Left cardiac atrium (tissue), 4 donors: ENCODE measurements at places on chromosomes 16 and 17.

GRCh38 chr16:72847187-72848027 is 200.5 kb downstream of the ZFHX3 start:
- DNase-seq, result no peak

GRCh38 chr16:11010575-11011221 is 66.3 kb downstream of the CLEC16A start:
- peak; percentile 39 for DNase-seq

DNA sequence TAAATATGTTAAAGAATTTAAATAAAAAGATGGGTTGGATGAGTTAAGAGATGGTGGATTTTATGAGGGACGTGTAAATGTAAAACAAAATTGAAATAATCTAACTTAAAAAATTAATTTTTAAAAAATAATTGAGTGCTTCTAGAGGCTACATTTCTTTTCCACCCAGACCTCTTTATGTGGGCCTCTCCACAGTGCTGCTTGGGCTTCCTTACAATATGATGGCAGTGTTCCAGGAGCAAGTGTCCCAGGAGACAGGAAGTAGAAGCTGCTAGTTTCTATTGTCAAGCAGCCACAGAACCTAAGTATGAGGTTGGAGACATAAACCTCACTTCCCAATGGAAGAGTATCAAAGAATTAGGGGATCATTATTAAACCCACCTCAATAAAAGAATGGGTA is 205.7 kb upstream of the CPHXL start:
- no peak for DNase-seq

- DNase-seq, result no peak
Measured at GRCh38 chr17:77609553-77610517, 348.7 kb upstream of the TNRC6C start.

DNA sequence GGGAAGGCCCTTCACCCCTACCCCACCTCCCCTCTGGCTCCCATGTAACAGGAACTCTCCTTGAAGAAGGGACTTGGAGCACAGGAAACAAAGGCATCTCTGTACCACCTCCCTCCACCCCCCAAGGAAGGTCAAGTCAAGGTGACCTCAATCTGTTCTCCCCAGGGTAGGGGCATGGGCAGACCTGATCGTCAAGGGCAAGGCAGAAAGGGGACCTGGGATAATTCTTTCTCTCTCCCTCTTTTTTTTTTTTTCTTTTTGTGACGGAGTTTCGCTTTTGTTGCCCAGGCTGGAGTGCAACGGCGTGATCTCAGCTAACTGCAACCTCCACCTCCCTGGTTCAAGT is 4.3 kb upstream of the STAT5A start:
- no peak for DNase-seq

GRCh38 chr16:15650698-15651171 is 690 bp downstream of the NDE1 start:
- DNase-seq, result peak; percentile 30

- no peak for DNase-seq
Measured at GRCh38 chr17:80822700-80823410, 168.8 kb upstream of the CHMP6 start.

- DNase-seq, result no peak
Measured at GRCh38 chr17:42171831-42172230, 9.1 kb downstream of the KCNH4 start.

DNA sequence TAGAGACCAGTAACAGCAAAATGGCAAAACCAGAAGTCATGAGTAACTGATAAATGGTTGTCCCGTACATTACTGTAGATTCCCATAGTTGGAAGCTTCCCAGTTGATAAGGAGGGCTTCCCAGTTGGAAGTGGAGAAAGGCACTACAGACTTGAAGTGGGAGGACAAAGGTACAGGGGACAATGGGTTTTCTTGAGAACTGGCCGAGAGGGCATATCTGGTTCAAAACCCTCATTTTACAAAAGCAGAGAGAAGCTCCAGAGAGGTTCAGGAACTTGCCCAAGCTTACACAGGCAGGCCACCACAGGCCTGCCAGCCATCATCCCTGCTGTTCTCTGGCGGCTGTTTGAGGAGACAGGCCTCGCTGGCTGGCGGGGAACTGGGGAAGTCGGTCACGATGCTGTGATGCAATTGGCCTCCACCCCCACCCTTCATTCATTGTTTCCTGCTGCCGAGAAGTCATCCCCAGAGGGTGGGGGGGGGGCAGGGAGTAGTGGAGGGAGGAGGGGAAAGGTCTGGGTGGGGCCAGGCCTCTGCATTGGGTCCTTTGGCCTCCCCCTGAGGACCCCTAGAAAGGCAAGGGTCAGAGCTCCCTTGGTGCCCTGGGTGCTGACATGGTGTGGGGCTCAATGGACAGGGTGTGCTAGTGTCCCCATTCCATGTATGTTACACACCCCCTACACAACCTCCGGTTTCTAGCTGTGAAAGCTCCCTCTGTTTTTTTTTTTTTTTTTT is 3.0 kb downstream of the UBALD2 start:
- peak; percentile 86 for DNase-seq

- DNase-seq, result peak; percentile 40
Measured at GRCh38 chr17:20281860-20282259, 185.5 kb downstream of the LGALS9B start.

GRCh38 chr17:67678414-67678813 is 39.3 kb upstream of the NOL11 start:
- no peak for DNase-seq

DNA sequence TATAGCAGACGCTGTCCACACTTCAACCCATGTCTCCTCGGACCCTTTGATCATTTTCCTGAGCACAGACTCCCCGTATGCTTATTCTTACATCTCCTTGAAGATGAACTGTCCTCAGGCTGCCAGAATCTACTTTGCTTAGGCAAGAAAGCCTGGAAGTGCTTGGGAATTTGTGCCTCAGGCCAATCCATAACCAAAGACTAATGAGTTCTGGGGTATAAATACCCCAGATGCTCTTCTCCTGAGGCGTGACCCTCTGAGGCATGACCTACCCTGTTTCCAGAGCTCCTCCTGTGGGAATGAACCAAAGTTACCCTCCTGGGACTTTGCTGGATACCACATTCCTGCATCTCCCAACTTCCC is 10.1 kb upstream of the TEKT3 start:
- DNase-seq, result no peak

DNA sequence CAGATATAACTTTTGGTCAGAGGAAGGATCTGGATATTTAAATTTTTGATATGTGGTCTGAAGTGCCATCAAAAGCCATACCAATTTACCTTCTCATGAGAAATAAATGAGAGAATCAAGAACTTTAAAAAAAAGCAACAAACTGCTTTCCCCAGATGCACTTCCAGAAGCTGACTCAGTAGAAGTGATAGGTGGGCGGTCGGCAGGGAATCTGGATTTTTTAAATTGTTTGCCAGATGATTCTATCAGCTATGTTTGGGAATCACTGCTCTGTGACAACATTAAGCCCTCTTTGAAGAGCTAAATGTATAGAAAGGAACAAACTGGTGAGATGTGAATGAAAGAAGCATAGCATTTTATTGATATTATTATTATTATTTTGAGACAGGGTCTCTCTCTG is 19.2 kb downstream of the CDH3 start:
- DNase-seq, result no peak

- peak; percentile 41 for DNase-seq
Measured at GRCh38 chr16:27779641-27780164, 229.8 kb downstream of the KATNIP start.

DNA sequence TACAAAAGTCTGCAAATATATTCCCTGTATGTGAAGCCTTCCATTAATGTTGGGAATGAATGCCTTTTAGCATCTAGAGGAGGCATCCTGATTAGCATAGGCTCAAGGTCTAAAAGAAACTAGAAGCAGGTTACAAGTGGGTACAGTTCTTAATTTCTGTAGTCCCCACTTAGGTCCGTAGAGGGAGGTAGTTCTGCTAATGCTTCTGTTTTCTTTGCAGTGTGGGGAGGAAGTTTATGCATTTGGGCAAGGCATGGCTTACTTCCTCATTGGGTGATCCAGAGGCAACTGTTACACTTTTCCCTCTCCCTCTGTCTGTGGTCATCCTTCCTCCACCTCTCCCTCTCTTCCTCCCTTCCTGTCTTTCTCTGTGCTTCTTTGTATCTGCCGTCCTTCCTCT is 108.4 kb upstream of the ZKSCAN2 start:
- no peak for DNase-seq

GRCh38 chr17:22704674-22705073 is 1012.4 kb downstream of the KCNJ18 start:
- DNase-seq, result no peak

- no peak for DNase-seq
Measured at GRCh38 chr17:39872751-39873150, 4.7 kb downstream of the ZPBP2 start.

GRCh38 chr16:66521252-66521713 is 28.6 kb downstream of the TK2 start:
- no peak for DNase-seq

GRCh38 chr17:82836823-82837357 is 2.9 kb downstream of the ZNF750 start:
- DNase-seq, result no peak

DNA sequence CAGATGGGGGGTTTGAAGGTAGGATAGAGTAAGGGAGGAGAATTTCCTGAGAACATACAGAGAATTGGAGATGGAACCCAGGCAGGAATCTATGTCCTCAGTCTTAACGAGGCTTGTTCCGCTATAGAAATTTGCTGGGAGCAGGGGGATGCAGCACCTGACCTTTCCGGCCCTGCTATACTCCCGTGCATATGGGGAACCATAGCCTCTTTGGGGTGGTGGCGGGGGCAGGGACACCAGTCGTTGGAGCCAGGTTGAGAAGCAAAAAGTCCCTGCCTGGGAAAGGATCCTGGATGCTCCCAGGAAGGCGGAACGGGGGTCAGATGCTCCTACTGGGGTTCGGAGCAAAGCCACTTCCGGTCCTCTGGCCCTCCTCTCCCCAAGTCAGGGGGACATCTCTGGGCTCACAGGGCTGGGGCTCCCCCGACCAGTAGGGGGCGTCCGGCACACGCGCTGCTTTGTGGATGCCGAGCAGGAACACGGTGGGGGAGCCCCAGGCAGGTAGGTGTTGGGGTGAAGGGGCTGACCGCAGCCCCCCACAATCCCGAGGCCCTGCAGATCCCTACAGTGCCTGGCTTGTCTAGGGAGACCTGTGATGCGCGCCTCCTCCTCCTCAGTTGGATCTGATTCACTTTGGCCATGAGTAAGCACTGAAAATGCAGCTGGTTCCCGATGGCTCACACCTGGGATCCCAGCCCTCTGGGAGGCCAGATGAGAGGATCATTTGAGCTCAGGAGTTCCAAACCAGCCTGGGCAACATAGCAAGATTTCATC is 15.5 kb upstream of the TFAP4 start:
- peak; percentile 81 for DNase-seq

DNA sequence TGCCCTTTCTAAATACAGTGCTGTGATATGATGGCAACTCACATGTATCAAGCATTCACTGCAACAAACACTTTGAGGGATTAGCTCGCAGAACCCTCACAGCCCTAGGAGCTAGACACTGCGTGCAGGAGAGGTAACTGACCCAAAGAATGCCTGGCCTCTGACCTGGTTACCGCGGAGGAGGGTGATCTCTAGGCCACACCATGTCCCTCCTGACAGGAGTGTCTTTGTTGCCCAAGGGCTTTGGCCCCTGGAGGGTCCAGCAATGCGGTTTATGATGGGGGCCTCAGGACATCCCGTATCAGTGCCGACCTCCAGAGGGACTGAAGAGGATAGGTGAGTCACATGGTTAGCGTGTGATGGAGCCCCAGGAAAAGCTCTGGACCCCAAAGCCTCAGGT is 130.6 kb downstream of the MGAT5B start:
- DNase-seq, result no peak

- DNase-seq, result no peak
Measured at GRCh38 chr17:57257195-57257894, 1.0 kb downstream of the MSI2 start.

DNA sequence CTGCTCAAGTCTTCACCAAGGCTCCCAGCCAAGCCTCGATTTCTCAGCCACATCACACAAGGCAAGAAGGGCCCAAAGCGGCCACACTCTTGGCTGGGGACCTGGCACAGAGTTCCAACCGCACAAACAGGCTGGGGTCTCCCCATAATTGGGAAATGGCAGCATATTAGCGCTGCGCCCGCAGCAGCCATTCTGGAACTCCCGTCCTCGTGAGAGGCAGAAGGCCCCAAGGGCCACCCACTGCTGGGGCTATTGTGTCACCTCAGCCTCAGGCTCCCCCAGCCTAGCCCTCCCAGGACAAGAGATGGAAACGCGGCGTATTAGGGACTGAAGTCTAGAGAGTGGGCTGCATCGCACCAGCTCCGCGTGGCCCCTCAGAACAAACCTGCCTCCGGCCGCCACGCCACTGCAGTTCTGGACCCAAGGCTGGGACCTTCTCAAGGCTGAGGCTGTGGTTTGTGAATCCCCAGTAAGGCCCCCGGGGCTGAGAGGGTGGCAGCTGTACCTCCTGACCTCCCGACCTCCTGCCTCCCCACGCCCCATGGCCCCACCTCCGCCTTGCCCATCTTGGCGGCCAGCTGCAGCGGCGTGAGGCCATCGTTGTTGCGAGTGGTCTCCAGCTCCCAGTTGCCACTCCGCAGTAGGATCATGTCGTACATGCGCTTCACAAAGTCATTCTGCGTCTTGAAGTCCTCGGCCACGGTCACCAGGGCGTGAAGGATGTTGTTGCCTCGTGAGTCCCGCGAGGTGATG is 25.3 kb downstream of the TRPV3 start:
- no peak for DNase-seq

- no peak for DNase-seq
Measured at GRCh38 chr17:81457401-81457800, 55.2 kb downstream of the ACTG1 start.

DNA sequence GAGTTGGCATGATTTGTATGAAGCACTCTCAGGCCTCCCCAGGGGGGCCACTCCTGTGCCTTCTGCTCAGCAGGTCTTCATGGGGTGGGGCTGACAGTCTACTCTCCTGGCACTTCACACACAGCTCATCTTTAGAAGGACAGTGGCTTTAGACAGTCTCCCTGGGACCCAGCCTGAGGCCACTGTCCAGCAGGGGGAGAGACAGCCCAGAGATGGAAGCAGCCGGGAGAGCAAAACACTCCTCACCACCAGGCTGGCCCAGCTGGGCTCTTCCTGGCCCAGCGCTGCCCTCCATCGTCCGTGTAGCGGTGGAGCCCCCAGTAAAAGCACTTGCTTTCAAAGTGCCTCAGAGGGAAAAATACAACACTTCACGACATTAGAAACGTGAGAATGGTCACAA is 62.0 kb upstream of the CRHR1 start:
- no peak for DNase-seq

- DNase-seq, result peak; percentile 2
Measured at GRCh38 chr17:79624718-79625478, 14.0 kb upstream of the RBFOX3 start.

DNA sequence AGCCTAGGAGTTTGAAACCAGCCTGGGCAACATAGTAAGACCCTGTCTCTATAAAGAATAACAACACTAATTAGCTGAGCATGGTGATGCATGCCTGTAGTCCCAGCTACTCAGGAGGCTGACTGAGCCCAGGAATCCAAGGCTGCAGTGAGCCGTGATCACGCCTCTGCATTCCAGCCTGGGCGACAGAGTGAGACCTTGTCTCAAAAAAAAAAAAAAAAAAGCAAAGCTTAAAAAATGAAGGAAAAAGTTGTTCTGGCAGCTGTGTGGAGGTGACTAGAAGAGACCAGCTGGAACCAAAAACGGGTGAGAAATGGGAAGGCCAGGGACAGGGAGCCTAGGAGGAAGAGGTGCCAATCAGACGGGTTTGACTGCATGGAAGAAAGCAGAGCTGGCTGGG is 4.2 kb downstream of the BCL7C start:
- DNase-seq, result no peak
